Osteoblast (primary cell): ENCODE measurements at places on chromosomes 11 and 22. TPM values are rescaled to one million over a fixed set of nuclear protein-coding genes. Genes with fewer than 3 reads are reported as not detected.

DNA sequence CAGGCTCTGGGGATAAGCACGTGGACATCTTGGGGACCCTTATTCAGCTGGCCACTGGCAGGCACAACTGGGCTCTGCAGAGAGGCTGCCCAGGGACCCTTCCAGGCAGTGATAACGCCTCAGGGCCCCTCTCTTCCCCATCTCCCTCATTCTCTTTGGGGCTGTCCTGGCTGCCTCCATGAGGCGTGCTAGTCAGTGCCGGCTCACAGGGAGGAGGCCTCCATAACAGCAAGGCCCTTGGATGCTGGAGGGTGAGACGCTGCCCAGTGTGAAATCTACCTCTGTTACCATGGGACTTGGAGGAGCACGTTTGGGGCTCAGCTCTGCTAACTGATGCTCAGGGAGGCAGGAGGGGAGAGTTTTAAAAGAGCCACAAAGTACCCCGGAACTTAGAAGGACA, 221.3 kb downstream of the CTTN start:
- no peaks in the 10 kb centered on the region for H3K27me3 ChIP-seq
- no peak overlapping the region for H3K27ac ChIP-seq
- H3K36me3 ChIP-seq = no peaks in the 10 kb centered on the region
- peak; percentile 52 for DNase-seq
- no peak overlapping the region for H3K4me3 ChIP-seq

NXPE4 gene
- total RNA-seq = not detected in 2 replicates

PRRG4 gene
- total RNA-seq = 0.29 and 0.36 TPM in 2 replicates

- no peak overlapping the region for H3K27ac ChIP-seq
- no peaks in the 10 kb centered on the region for H3K36me3 ChIP-seq
- no peak overlapping the region for H3K4me3 ChIP-seq
- no peaks in the 10 kb centered on the region for H3K4me1 ChIP-seq
- no peaks in the 10 kb centered on the region for H3K27me3 ChIP-seq
These were observed 31.2 kb downstream of the LDLRAD3 start for GRCh38 chr11:35974882-35975589.

DNA sequence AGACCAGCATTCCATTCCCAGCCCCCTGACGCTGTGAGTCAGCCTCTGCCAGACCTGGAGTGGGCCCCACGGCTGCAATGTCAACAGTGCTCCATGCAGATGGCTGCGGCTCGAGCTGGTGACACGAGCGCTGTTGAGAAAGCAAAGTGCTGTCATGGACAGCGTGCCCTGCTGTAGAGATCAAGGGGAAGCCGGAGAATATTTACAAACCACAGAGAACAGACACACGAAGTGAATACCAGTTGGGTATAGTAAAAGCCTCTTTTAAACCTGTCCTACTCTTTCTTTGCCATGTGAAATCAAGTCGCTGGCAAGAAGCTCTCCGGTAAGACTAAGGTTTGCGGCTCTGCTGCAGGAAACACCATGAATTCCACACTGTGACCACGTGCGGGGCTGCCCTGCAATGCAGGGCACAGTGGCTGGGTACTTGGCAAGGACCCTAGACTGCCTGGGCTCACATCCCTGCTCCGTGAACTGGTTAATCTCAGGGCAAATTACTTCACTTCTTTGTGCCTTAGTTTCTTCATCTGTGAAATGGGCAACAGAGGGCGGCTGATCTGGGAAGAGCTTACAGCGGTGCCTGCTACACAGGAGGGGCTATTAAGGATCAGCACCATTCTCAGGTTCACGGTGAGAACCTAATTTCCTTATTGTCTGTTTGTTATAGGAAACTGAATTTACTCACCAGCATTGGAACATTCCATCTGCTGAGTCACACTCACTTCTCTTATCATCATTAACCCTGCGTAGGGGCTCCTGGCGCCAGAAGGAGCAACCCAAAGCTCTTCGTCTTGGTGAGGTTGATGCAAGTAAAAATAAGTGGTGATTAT, 27.8 kb upstream of the ELFN2 start:
- H3K27ac ChIP-seq = peak overlapping the region; percentile 78
- peaks cover 19% of the 10 kb centered on the region for H3K27me3 ChIP-seq
- peaks cover 18% of the 10 kb centered on the region for H3K4me1 ChIP-seq
- DNase-seq = no peak
- peak overlapping the region; percentile 52 for H3K4me3 ChIP-seq

ADAMTS8 gene
- under 0.01 TPM in 1 of 2 replicates, not detected in the other for total RNA-seq

TIMP3 gene
- 1,020 and 1,293 TPM in 2 replicates for total RNA-seq

DNA sequence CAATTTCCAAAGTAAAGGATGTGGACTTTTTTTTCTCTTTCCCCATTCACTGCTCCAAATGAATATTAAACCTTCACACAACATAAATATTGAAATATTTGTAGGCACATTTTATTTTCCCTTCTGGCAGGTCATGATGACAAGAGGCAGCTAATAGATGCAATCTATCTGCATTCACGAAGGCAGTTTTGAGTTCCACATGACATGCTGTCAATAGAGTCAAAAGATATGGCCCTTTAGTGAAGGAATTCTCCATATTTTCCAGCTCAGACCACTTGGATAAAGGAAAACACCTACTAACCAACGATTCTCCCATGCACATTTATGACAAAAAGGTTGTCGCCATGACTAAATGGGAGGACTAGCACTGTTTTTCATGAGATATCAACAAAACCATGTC, 37.9 kb downstream of the TENM4 start:
- no peak for DNase-seq
- no peak overlapping the region for H3K4me3 ChIP-seq
- no peak overlapping the region for H3K27ac ChIP-seq
- H3K36me3 ChIP-seq = no peaks in the 10 kb centered on the region

DNA sequence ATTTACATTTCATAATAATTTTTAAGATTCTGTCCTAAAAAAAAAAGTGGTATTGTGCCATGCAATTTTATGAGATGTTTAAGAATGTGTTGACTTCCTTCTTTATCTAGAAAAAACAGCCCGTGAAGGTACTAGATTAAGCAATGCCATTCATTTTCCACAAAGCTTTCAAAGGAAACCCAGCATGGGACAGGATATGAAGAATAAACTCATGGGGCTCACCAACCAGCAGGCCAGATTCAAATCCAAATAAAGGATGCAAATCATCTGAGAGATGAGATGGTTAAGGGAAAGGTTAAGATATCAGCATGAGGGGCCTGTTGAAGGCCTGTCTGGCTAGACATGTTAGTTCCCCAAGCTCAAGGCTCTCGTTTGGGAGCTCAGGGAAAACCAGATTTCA, 199.1 kb downstream of the SWAP70 start:
- DNase-seq = peak; percentile 75
- H3K27me3 ChIP-seq = no peaks in the 10 kb centered on the region
- no peak overlapping the region for H3K4me3 ChIP-seq
- peak overlapping the region; percentile 34 for H3K27ac ChIP-seq
- H3K4me1 ChIP-seq = peaks cover 37% of the 10 kb centered on the region

PNPLA5 gene
- total RNA-seq = not detected in 2 replicates

TRPM5 gene
- under 0.01 TPM in 1 of 2 replicates, not detected in the other for total RNA-seq

LIF gene
- 3.2 and 3.3 TPM in 2 replicates for total RNA-seq

BIRC2 gene
- 74.6 and 76.0 TPM in 2 replicates for total RNA-seq

DNA sequence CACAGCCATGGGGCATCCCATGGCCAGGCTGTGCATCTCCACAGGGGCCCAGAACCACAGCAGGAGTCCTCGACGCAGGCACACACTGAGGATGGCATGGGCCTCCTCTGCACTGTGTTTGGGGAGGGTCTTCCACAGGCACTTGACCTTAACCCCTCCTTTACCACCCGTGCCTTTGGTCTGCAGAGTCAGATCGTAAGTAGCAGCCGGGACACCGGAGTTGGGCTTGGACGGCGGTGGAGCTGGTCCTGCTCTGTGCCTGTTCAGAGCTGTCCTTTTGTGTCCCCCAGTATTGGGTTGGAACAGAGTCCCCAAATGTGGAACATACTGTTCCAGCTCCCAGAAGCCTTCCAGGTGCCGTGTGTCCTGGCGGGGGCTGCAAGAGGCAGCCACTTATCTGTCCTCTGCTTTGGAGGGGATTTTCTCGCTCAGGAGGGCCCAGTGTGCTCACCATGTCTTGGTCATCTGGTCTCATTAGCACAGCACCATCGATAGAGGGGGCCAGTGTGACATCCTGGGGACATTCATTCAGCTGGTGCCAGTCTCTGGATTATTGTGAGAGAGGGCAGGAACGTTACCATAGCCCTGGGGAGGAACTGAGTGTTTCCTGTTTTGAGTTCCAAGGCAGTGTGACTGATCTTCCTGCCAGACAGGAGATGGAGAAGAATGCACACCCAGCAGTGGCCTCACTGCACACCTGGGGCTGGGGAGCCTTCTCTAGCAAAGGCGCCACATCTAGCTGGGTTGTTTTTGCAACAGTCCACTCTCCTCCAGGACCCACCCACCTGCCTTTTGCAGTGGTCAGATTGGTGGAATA, 12.4 kb downstream of the CRELD2 start:
- H3K27ac ChIP-seq = no peak overlapping the region
- H3K4me1 ChIP-seq = peaks cover 3% of the 10 kb centered on the region
- H3K36me3 ChIP-seq = peaks cover under 1% of the 10 kb centered on the region
- H3K4me3 ChIP-seq = no peak overlapping the region
- DNase-seq = no peak
- no peaks in the 10 kb centered on the region for H3K27me3 ChIP-seq

AQP11 gene
- 2.9 and 4.4 TPM in 2 replicates for total RNA-seq

- H3K36me3 ChIP-seq = peaks cover 5% of the 10 kb centered on the region
- no peak overlapping the region for H3K27ac ChIP-seq
- no peak overlapping the region for H3K4me3 ChIP-seq
- no peaks in the 10 kb centered on the region for H3K27me3 ChIP-seq
- DNase-seq = no peak
These were observed 28.6 kb upstream of the GAB2 start for GRCh38 chr11:78446210-78446609.

BEST1 gene
- total RNA-seq = 5.6 and 8.0 TPM in 2 replicates

DNA sequence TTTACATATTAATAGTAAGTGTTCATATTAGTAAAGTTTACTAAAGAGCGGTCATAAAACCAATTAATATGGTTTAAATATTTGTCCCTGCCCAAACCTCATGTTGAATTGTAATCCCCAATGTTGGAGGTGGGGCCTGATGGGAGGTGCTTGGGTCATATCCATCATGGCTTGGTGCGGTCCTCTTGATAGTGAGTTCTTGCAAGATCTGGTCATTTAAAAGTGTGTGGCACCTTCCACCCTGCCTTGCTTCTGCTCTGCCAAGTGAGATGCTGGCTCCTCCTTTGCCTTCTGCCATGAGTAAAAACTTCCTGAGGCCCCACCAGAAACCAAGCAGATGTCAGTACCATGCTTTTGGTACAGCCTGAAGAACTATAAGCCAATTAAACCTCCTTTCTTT, 54.8 kb upstream of the OLFML1 start:
- H3K4me1 ChIP-seq = no peaks in the 10 kb centered on the region
- no peaks in the 10 kb centered on the region for H3K36me3 ChIP-seq
- no peak for DNase-seq
- H3K27me3 ChIP-seq = no peaks in the 10 kb centered on the region
- no peak overlapping the region for H3K27ac ChIP-seq

DNA sequence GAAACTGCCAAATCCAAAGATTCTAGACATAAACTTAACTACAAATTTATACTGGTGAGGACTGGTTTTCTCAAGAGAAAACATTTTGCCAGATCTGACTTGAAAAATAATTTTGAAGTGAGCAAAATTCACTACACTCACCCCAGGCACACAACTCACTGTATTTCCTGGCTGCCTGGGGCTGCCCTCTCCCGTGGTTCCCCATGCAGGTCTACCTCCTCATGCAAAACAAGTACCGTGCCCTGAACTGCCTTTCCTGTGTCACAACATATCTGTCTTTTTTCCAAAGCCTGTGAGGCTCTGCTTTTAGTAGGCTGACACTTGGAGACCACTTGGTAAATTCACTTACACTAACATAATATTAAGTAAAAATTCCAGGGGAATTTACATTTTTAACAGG, 76.4 kb downstream of the LIF start:
- no peaks in the 10 kb centered on the region for H3K36me3 ChIP-seq
- no peak for DNase-seq
- no peaks in the 10 kb centered on the region for H3K27me3 ChIP-seq
- no peaks in the 10 kb centered on the region for H3K4me1 ChIP-seq

- H3K36me3 ChIP-seq = no peaks in the 10 kb centered on the region
- no peaks in the 10 kb centered on the region for H3K27me3 ChIP-seq
- peak; percentile 65 for DNase-seq
- H3K4me3 ChIP-seq = peak overlapping the region; percentile 26
- H3K4me1 ChIP-seq = peaks cover 68% of the 10 kb centered on the region
- peak overlapping the region; percentile 97 for H3K27ac ChIP-seq
These were observed 378.0 kb downstream of the NTM start for GRCh38 chr11:131748151-131749050.

DNA sequence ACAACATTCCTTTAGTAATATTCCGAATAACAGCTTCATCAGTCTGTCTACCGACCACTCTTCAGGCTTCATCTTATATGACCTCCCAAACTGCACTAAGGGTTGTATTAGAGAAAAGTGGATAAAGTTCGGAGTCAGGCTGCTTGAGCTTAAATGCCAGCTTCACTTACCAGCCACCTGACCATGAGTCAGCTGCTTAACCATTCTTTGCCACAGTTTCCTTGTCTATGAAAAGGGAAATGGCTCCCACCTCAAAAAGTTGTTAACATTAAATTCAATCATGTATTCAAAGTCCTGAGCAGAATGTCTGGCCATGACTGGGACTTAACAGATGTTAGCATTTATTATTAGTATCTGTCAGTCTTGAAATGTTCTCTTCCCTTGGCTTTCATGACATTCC, 20.9 kb downstream of the LIMK2 start:
- H3K36me3 ChIP-seq = no peaks in the 10 kb centered on the region
- DNase-seq = no peak
- H3K4me1 ChIP-seq = peaks cover 20% of the 10 kb centered on the region
- H3K27ac ChIP-seq = no peak overlapping the region

CNGA4 gene
- total RNA-seq = under 0.01 TPM in 2 replicates

VSIG10L2 gene
- not detected in 2 replicates for total RNA-seq

ACRV1 gene
- not detected in 2 replicates for total RNA-seq

DNA sequence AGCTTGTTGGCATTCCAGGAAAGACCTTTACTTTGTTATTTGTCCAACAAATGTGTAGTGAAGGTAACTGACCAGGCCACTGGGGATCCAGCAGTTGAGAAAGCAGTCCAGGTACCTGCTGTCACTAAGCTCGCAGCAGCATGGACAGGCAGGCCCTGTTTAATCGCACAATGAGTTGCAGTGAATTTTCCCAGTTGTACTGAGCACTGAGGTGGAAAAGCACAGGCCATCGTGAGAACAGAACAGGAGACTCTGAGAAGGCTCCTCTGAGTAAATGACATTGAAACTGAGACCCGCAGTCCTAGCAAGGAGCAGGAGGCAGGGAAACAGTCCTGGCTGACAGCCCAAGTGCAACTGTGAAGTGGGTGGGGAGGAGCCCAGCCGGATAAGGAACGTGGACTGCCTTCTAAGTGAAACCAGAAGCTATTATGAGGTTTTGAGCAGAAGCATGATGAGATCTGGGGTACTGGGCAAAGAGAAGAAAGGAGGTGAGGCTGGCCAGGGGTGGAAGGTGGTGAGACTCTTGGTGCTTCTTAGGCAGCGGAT, 39.8 kb upstream of the CDON start:
- H3K27me3 ChIP-seq = no peaks in the 10 kb centered on the region
- DNase-seq = no peak

RIMBP3C gene
- total RNA-seq = 0.29 and 0.36 TPM in 2 replicates
